Ovary (tissue), 10 donors: ENCODE measurements at places on chromosomes 2 and 18. TPM values are rescaled to one million over a fixed set of nuclear protein-coding genes. Genes with fewer than 3 reads are reported as not detected.

- no peaks in the 10 kb centered on the region for H3K36me3 ChIP-seq
- H3K4me3 ChIP-seq = no peak overlapping the region
- DNase-seq = peak; percentile 22
- no peak overlapping the region for H3K27ac ChIP-seq
- no peaks in the 10 kb centered on the region for H3K27me3 ChIP-seq
These were observed 54.8 kb upstream of the CREB1 start for GRCh38 chr2:207474863-207475485.

- DNase-seq = no peak
- no peak overlapping the region for H3K4me3 ChIP-seq
- H3K27me3 ChIP-seq = no peaks in the 10 kb centered on the region
- H3K36me3 ChIP-seq = no peaks in the 10 kb centered on the region
- no peaks in the 10 kb centered on the region for H3K4me1 ChIP-seq
These were observed 376.6 kb upstream of the TRIB2 start for GRCh38 chr2:12340164-12340563.

DNA sequence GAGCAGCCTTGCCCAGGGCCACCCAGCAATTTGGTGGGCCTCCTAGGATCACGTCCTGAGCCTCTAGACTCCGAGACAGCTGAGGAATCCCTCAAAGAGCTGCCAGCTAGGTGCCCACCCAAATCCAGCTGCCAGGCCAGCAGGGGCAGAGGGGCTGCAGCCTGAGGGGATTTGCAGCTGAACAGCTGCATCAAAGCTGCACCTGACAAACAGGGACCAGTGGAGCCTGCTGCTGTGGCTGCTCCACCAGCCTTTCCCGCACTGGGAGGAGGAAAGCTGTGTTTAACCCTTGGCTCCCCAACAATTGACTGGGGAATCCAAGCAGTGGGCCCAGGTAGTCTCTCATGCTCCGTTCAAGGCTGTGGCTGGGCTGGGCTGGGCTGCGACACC is 8.2 kb downstream of the ADRA2B start:
- H3K27ac ChIP-seq = no peak overlapping the region
- H3K36me3 ChIP-seq = no peaks in the 10 kb centered on the region
- no peak overlapping the region for H3K4me3 ChIP-seq

DNA sequence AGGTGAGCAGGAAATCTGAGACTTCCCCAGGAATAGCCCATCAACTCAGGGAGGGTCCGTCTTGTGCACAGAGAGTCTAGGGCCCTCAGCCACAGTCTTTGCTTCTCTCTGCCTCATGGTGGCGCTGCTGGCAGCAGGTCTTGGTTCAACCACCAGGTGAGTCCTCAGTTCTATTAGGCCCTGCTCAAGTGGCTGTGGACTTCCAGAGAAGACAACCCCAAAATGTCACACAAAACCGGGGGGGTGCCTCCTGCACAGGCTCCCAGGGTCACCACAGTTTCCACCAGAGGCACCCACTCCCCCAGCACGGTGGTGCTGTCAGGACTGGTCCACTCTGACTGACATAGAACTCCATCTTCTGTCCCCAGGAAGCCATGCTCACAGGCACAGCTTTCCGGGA is 2.4 kb upstream of the CHRNG start:
- no peak overlapping the region for H3K27ac ChIP-seq
- no peak for DNase-seq
- H3K4me1 ChIP-seq = no peaks in the 10 kb centered on the region
- no peaks in the 10 kb centered on the region for H3K27me3 ChIP-seq
- H3K36me3 ChIP-seq = no peaks in the 10 kb centered on the region

- no peaks in the 10 kb centered on the region for H3K27me3 ChIP-seq
- DNase-seq = no peak
- H3K27ac ChIP-seq = no peak overlapping the region
- peaks cover 4% of the 10 kb centered on the region for H3K4me1 ChIP-seq
These were observed 105.6 kb upstream of the CD302 start for GRCh38 chr2:159903443-159904126.

GRCh38 chr2:230346921-230347533 is 20.0 kb downstream of the SP140L start:
- no peaks in the 10 kb centered on the region for H3K36me3 ChIP-seq
- no peak overlapping the region for H3K27ac ChIP-seq
- no peak overlapping the region for H3K4me3 ChIP-seq
- no peaks in the 10 kb centered on the region for H3K4me1 ChIP-seq
- no peaks in the 10 kb centered on the region for H3K27me3 ChIP-seq

DNA sequence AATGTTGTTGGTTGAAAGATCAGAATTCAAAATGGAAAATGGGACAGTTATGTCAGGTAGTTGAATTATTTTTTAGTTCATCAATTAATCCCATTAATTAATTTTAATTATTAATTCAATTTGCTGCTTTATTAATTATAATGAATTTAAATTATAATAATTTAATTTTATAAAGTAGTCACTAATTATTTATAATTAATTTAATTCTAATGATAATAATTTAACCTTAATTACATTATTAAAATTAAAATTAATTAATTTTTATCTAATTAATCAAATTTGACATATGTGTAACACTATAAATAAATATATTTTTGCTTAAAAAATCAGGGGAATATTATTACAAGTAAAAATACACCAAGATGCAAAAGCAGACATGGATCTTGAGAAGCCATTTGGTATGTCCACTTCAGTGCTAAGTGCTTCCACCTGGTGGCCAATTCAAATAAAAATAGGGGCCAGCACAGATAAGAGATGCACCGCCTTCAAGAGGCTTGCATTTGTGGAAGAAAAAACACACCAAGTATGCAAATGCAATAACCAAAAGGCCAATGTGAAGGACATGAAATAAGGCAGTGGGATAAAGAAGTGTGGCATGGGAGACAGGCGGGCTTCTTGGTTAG is 73.2 kb downstream of the MBP start:
- no peak for DNase-seq
- peaks cover 6% of the 10 kb centered on the region for H3K4me1 ChIP-seq
- no peaks in the 10 kb centered on the region for H3K27me3 ChIP-seq
- H3K27ac ChIP-seq = no peak overlapping the region

DNA sequence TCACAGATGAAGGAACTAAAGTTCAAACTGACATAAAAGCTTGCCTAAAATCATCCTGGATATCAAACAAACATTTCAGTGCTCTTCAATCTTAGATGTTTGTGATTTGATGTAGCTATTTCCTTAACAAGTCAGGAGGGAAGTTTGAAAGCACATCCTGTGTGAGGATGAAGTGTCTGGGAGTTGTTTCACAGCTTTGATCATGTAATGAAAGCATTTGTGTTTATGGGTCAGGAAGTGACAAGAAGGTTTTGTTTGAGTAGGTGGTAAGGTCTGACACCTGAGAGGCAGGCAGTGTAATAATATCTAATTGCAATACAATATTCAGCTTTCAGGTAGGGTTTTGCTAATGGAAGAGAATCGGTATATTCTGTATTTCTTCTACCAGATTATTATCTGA is 26.0 kb upstream of the CSRNP3 start:
- H3K36me3 ChIP-seq = no peaks in the 10 kb centered on the region
- H3K27me3 ChIP-seq = no peaks in the 10 kb centered on the region
- H3K27ac ChIP-seq = no peak overlapping the region
- peaks cover 3% of the 10 kb centered on the region for H3K4me1 ChIP-seq
- H3K4me3 ChIP-seq = no peak overlapping the region
- no peak for DNase-seq

GRCh38 chr2:64770781-64771334 is 117.1 kb upstream of the SERTAD2 start:
- H3K27ac ChIP-seq = no peak overlapping the region
- no peaks in the 10 kb centered on the region for H3K36me3 ChIP-seq
- no peak overlapping the region for H3K4me3 ChIP-seq
- DNase-seq = peak; percentile 72
- no peaks in the 10 kb centered on the region for H3K27me3 ChIP-seq
- peaks cover 2% of the 10 kb centered on the region for H3K4me1 ChIP-seq

DNA sequence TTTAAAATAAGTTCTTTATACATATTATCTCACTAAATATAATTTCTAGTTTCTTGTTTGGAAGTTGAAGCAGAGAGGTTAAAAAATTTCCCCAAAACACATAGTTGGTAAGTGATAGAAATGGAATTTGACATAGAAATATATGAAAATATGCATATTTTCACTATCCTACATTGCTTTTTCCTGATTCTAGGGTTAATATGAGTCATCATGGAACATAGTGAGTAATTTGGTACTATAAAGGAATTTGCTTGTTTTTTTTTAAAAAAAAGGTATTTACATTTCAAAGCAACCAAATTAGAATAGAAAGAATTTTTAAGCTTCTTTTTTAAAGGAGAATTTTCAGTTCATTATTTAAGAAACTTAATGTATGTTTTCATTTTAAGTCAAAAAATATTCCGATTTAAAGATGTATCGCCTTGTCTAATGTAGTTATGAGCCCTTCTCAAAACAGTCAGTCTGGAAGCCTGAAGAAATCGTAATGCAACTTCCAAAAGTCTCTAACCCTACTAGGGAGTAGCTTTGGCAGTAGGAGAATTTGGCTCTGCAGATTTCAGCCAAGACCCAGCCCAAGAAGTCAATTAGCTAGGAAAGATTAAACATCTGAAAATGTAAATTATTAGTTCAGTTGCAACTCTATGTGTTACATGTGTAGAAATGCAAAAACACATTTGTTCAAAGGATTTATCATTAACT is 147.3 kb downstream of the RDH14 start:
- no peaks in the 10 kb centered on the region for H3K36me3 ChIP-seq
- H3K4me3 ChIP-seq = no peak overlapping the region
- H3K27me3 ChIP-seq = no peaks in the 10 kb centered on the region
- no peak for DNase-seq

GRCh38 chr2:1817256-1818051 is 73.1 kb upstream of the PXDN start:
- no peak overlapping the region for H3K27ac ChIP-seq
- H3K4me1 ChIP-seq = peaks cover 5% of the 10 kb centered on the region
- H3K36me3 ChIP-seq = no peaks in the 10 kb centered on the region
- no peak overlapping the region for H3K4me3 ChIP-seq

- no peak overlapping the region for H3K4me3 ChIP-seq
- no peaks in the 10 kb centered on the region for H3K4me1 ChIP-seq
- no peak for DNase-seq
- H3K27ac ChIP-seq = no peak overlapping the region
- H3K27me3 ChIP-seq = no peaks in the 10 kb centered on the region
- no peaks in the 10 kb centered on the region for H3K36me3 ChIP-seq
These were observed 35.1 kb upstream of the ALKAL2 start for GRCh38 chr2:323035-323434.

- H3K4me1 ChIP-seq = no peaks in the 10 kb centered on the region
These were observed 79.3 kb downstream of the CEP192 start for GRCh38 chr18:13070460-13070859.

DNA sequence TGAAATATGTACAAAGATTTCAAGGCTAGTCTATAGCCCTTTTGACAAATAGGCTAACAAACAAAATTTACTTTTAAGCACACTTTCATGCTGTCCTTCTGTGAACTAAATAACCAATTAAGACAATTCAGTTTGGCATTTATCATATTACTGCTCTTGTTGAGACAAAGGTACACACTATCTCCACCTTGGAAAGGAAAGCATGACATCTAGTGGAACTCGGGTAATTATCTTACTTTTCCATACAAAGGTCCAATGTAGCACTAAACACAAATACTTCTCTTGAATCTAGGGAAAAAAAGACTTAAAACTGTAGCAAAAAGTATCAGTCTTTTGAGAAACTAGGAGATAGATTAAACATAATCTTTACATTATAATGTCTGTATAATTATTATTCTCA is 125.0 kb upstream of the CD226 start:
- DNase-seq = no peak
- no peaks in the 10 kb centered on the region for H3K4me1 ChIP-seq
- H3K27ac ChIP-seq = no peak overlapping the region
- H3K4me3 ChIP-seq = no peak overlapping the region

DNA sequence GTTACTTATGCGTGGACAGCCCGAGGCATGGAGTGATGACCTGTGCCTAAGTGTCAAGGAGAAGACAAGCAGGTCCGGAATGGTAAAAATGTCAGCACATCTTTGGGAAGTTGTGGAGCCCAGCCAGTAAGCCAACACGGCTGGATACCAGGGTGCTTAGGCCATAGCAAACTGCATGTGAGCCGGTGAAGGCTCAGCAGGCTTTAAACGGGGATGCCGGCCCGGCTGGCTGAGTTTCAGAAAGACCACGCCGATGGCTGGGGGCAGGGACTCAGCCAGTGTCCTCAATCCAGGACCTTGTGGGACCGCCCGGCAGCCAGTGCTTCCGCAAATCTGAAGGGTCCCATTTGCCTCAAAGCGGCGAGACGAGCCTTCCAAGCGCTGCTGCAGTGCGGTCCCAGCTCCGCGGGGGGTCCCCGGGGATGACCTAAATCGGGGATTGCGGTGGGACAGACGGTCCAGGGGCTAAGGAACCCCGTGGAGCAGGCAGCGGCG is 946 bp upstream of the AGAP1 start:
- no peaks in the 10 kb centered on the region for H3K27me3 ChIP-seq
- peak overlapping the region; percentile 62 for H3K4me3 ChIP-seq
- peaks cover 3% of the 10 kb centered on the region for H3K4me1 ChIP-seq
- H3K27ac ChIP-seq = peak overlapping the region; percentile 80

GRCh38 chr18:2907550-2908135 is 60.8 kb downstream of the EMILIN2 start:
- peak overlapping the region; percentile 87 for H3K27ac ChIP-seq
- no peak overlapping the region for H3K4me3 ChIP-seq
- DNase-seq = no peak
- H3K36me3 ChIP-seq = no peaks in the 10 kb centered on the region
- no peaks in the 10 kb centered on the region for H3K27me3 ChIP-seq

GRCh38 chr2:147679191-147679954 is 165.5 kb upstream of the ACVR2A start:
- H3K27ac ChIP-seq = no peak overlapping the region
- no peak overlapping the region for H3K4me3 ChIP-seq

GRCh38 chr2:155714983-155715382 is 617.5 kb downstream of the NR4A2 start:
- no peak overlapping the region for H3K4me3 ChIP-seq
- no peak overlapping the region for H3K27ac ChIP-seq
- no peaks in the 10 kb centered on the region for H3K4me1 ChIP-seq
- DNase-seq = no peak
- no peaks in the 10 kb centered on the region for H3K36me3 ChIP-seq

- H3K36me3 ChIP-seq = no peaks in the 10 kb centered on the region
- no peaks in the 10 kb centered on the region for H3K4me1 ChIP-seq
- no peak overlapping the region for H3K4me3 ChIP-seq
- no peaks in the 10 kb centered on the region for H3K27me3 ChIP-seq
These were observed 14.5 kb downstream of the SLC19A3 start for GRCh38 chr2:227703280-227703732.

DNA sequence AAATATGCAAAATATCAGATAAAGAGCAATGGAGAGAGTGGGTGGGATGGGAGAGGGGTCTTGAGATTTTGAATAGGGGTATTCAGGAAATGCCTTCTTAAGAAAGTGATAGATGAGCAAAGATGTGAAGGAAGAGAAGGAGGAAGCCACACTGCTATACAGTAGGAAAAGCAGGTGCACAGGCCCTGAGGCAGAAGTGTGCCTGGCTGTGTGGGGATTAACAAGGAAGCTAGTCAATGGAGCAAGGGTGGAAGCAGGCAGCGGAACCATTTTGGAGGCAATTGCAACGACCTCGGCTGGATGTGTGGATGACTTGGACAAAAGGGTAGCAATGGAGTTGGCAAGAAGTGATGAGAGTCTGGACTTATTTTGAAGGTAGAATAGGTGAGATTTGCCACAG is 11.0 kb upstream of the CNGA3 start:
- DNase-seq = no peak
- H3K4me3 ChIP-seq = no peak overlapping the region
- H3K4me1 ChIP-seq = no peaks in the 10 kb centered on the region
- no peaks in the 10 kb centered on the region for H3K27me3 ChIP-seq

The SLC8A1 gene
- total RNA-seq = 5.0 TPM

The APOB gene
- total RNA-seq = 0.46 TPM

The RAPGEF4 gene
- total RNA-seq = 7.5 TPM

The D2HGDH gene
- total RNA-seq = 35.1 TPM

The DPP4 gene
- total RNA-seq = 2.0 TPM

The DSC3 gene
- 0.37 TPM for total RNA-seq

The SLC25A52 gene
- not detected for total RNA-seq

The CNGA3 gene
- not detected for total RNA-seq

The CCDC148 gene
- 6.6 TPM for total RNA-seq

The SERPINB8 gene
- total RNA-seq = 9.6 TPM

The C2orf78 gene
- not detected for total RNA-seq

The DCC gene
- 0.18 TPM for total RNA-seq
